Activated gamma-delta T cell treated with anti-CD3 and anti-CD28 coated beads, Interleukin-2, amount 50 U/mL, for 16 hours (primary cell): ENCODE measurements at places on chromosomes 4 and X.

DNA sequence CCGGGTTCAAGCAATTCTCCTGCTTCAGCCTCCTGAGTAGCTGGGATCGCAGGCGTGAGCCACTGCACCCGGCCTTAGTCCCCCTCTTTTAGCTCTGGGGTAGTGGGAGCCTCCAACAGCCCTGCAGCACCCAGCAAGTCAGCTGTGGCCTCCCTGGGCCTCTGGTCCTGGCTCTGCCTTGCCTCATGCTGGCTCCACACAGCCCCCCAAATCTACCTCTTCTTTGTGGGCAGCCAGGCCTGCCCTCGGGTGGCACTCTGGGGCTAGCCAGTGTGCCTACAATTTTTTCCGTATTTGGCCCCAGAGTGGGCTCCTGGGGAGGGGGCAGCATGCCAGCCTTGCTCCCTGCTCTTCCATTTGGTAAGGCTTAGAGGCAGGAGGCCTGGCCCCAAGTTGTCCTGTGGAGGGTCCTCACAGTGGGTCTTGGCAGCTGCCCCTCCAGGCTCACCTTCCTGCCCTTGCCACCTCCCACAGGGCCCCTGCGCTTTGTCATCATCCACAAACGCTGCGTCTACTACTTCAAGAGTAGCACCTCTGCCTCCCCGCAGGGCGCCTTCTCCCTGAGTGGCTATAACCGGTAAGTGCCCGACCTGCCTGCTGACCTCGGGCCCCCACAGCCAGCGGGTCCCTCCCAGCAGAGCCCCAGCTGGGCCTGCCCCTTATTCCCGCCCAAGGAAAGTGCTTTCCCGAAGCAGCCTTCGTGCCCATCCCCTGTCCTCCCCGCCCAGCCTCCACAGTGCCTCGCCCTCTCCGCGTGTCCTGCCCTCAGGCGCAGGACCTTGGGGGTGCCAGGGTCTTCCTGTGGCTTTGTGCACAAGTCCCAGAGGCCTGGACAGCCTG, 21.0 kb upstream of the ADD1 start:
- DNase-seq = no peak

DNA sequence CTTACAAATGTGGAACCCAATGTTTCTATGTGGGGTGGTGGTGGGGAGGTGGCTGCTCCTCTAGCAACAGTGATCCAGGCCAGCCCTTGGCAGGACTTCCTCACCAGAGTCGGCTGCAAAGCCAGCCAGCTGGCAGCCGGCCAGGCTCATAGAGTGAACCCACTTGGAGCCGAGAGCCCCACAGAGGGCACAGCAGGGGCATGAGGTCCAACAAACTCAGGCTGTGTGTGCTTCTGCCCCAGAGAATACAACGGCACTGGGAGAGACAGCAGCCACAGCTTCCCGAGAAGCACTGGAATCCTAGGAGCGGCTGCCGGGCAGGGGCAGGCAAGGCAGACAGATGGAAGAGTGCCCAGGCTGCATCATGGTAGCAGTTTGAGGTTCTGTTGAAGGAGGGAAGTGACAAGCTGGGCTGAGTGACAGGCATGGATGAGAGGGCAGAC, 23.5 kb upstream of the SOWAHD start:
- no peak for DNase-seq

GRCh38 chr4:73193659-73194058, 64.9 kb downstream of the ANKRD17 start:
- DNase-seq = no peak

DNA sequence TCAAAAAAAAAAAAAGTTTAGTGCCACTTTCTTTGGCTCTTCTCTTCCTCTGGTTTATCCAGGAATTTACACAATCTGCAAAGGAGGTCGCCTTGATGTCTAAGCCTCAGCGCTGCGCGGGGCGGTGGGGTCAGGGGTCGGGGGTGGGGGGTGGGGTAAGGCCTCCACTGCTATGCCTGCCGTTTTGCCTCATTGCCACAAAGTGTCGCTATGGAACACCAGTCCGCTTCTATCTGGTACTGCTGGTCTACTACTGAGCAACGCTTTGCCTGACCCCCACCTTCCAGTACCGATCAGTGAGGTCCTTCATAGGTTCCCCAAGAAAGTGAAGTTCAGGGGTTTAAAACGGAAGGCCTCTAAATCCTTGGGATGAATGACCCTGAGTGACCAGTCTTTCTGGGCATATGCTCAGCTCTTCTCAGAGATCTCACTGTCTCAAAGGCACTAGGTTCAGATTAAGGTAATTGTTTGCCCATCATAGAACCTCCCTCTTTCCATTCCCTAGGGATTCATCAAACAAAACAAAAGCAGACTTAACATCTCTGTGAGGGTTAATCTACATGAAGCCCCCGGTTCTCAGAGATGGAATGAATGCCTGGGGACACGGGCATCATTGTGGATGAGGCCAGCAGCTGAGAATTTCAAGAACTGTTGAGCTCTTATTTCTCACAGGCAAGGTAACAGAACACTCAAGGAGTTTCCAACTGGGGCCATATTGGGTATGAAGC, 16.9 kb upstream of the TSR2 start:
- DNase-seq = no peak

GRCh38 chrX:37076983-37077382, 68.8 kb downstream of the FAM47C start:
- no peak for DNase-seq

GRCh38 chr4:7289589-7289988, 97.3 kb downstream of the SORCS2 start:
- no peak for DNase-seq

GRCh38 chr4:91826186-91826585, 477.6 kb upstream of the GRID2 start:
- no peak for DNase-seq

GRCh38 chrX:46770000-46770816, 11.3 kb upstream of the SLC9A7 start:
- no peak for DNase-seq

- no peak for DNase-seq
These were observed 11.9 kb downstream of the CA5B start for GRCh38 chrX:15749642-15750610.

DNA sequence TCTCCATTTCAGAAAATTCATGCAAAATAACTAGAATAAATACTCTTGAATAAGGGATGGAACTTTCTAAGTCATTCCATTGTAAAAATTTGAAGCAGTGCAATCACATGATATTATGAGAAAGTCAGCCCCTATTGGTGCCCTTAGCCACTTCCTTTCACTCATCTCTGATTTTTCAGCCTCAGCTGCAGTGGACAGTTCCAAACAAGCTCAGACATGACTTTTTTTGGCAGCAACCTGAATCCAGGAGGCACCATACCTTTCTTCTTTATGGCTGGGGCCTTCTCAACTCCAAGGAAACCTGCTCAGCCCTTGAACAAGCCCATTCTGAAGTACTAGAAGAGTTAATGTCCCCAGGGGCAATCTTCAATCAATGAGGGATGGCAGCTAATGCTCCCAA, 40.5 kb downstream of the MAPK10 start:
- no peak for DNase-seq

GRCh38 chr4:89836031-89836745, 773 bp downstream of the SNCA start:
- DNase-seq = no peak

- DNase-seq = no peak
These were observed 29.4 kb downstream of the XG start for GRCh38 chrX:2781226-2781571.

- no peak for DNase-seq
These were observed 19.9 kb upstream of the TRIM61 start for GRCh38 chr4:164997324-164997723.

DNA sequence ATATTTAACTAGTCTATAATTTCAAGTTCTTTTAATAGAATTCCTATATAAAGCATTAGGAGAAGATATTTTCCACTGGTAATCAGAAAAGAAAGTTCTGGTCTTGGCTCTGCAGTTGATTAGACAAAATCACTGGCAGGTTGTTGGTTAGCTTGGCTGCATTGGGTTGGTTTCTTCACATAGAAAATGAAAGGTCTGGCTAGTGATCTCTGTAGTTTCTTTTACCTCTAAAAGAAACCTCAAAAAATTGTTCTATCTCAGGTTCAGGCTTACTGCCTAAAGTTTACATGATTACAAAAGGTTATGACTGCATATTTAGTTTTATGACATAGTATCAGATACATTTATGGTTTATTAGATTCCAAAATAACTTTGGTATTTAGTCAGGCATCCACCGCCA, 95.8 kb upstream of the NAP1L5 start:
- DNase-seq = no peak

- no peak for DNase-seq
These were observed 1.4 kb upstream of the SEC24B start for GRCh38 chr4:109432203-109432602.

- DNase-seq = no peak
These were observed 135.2 kb downstream of the SLIT2 start for GRCh38 chr4:20386906-20387305.

- DNase-seq = no peak
These were observed 326.8 kb upstream of the CPEB2 start for GRCh38 chr4:14675279-14675985.

DNA sequence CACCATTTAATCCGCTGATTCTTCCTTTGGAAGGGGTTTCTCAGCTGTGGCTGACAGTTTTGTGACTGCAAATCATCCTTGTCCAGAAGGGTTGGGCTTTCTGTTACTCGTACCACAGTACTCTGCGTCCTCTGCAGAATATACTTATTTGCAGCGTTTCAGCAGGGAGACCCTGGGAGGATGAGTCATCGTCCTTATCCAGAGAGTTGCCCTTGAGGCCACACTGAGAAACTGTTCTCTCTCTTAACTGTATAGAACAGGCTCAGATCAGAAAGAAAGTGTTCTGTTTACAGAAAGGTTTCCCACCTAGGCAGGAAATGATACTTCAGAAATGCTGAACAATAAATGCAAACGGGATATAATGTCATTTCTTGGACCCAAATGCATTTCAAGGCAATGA, 47.8 kb upstream of the DDX53 start:
- DNase-seq = no peak

GRCh38 chr4:19844446-19844845, 407.3 kb upstream of the SLIT2 start:
- no peak for DNase-seq

- no peak for DNase-seq
These were observed 61.7 kb downstream of the MAML3 start for GRCh38 chr4:140092094-140092851.

DNA sequence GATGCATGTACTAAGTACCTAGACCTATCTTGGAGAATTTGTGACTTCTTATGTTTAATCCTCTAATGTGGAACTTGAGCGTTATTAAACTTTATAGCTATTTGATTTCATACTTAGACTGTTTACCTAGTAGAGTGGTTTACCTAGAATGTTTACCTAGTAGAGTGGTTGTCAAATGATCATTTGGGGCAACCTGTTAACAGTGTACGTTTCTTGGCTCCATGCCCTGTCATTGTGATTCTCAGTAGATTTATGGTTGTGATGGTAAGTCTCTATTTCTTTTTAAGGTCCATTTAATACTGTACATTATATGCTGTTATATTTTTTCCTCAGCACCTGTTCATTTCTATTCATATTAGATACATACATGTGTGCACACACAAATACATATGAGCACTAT, 233.0 kb upstream of the MAD2L1 start:
- DNase-seq = no peak

DNA sequence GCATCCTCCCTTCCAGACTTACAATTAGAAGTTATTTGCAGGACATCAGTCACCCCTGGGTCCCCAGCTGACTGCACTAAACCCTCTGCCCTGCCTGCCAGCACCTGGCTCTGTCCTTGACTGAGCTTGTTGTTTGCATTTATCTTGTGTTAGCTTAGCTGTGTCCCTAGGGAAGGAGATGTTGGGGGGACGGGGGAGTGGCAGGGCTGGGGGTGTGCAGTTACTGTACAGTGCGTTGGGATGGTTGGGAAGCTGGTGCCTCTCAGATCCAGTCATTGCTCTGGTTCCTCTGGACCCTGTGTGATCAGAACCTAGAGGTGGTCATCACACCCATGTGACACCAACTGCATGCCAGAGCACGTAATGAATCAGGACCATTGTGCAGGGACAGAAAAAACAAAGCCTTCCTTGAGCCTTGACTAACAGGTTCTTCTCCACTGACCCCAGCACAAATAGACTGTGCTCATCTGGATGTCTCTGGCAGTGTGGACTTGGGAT, 32.7 kb upstream of the PROM1 start:
- DNase-seq = no peak

DNA sequence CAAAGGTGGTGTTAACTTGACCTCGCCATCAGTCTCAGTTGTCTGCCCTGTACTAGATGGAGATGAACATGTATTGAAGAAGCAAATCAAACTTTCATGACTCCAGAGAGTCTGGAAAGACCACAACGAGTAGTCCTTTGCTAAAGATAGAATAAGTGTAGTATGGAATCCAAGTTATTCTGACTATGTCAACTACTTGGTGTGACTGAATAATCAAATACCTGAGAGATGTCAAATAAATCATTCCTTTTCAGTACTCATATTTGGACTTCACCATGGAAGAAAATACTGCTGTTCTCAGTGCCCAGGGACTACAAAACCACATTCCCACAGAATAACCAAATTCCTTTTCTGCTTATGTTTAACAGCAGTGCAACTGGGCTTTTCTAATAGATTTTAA, 161.2 kb upstream of the SPRY1 start:
- no peak for DNase-seq

- no peak for DNase-seq
These were observed 31.9 kb upstream of the TLR2 start for GRCh38 chr4:153652051-153652784.

DNA sequence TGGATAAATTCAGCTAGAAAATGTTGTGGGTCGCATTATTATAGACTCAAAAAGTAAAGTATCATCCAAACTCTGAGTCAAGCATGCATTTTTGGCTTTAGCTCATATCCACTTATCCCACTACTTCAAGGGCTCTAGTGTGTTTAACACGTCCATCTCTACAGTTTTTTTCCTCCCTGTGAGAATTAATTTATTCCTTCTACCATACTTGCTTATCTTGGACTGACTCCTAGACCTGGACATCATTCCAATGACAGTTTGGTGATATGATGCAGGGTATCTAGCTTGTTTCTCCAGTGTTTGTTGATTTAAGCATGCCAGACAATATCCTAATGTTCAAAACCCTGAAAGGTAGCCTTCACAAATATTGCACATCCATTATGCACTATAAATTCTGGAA, 1037.1 kb upstream of the INTU start:
- no peak for DNase-seq

GRCh38 chr4:80266902-80267380, 477 bp downstream of the FGF5 start:
- no peak for DNase-seq

DNA sequence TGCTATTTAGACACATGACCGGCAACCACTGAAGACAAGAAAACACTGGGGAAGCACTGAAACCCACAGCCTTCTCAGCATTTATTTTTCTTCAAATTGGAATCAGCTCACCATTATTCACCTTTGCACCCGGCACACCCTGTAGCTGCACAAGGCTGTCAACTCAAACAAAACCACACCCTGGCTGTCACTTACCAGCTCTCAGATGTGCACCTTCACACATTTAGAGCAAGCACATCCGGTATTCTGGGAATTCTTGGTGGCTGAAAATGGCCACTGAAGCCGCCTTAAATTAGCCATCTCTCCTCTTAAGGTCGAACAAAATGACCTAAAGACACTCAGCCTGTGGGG, 5.9 kb downstream of the ZFYVE28 start:
- peak; percentile 43 for DNase-seq

- DNase-seq = no peak
These were observed 46.1 kb downstream of the DCX start for GRCh38 chrX:111365770-111366325.
